ENCODE measurements at places on chromosomes 7 and 10.

GRCh38 chr10:100346765-100347567, at the start of gene SCD:
TSS of gene SCD (plus strand) at chr10:100347233. CDS start at chr10:100347505, 272 bp downstream.
- DNase-seq: peak; percentile 91

DNA sequence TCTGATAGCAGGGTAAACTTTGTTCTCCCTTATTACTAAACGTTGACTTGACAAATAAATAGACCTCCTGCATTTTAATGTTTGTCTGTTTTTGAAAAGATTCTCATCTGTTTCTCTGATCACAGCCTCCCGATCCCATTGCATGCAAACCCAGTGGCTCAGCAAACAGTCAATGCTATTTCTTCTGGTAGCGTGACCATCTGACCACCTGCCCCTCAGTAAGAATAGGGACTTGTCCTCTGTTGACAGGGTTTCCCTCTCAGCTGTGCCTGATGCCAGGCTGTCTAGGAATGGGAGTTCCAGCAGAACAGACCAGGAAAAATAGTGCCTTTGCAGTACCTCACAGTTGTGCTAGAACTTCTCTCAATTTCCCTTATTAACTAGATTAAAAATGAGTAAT, 40.7 kb upstream of the EBLN1 start:
- DNase-seq: no peak

DNA sequence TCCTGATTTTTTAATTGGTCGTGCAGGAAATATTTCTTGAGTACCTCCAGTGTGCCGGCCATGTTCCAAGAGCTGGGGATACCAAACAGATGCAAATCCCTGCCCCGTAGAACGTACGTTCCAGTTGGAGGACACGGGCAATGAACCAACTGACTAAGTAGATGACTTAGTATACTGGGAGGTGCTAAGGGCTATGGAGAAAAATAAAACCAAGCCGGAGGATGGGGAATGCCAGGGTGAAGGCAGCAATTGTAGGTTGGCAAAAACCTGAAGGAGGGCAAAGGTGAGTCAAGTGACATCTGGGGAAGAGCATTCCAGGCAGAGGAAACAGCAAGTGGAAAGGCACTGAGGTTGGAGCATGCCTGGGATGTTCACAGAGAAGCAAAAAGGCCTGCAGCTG, 6.8 kb upstream of the VSIR start:
- DNase-seq: no peak

- no peak for DNase-seq
Measured at GRCh38 chr7:919924-920341, 34.5 kb downstream of the ADAP1 start.

- DNase-seq: peak; percentile 89
Measured at GRCh38 chr10:119542357-119542987, at the start of gene RGS10. TSS of gene RGS10 (minus strand) at chr10:119542719. CDS start at chr10:119542638, 81 bp downstream.

GRCh38 chr7:78127009-78127408, 328.4 kb downstream of the PHTF2 start:
- no peak for DNase-seq

DNA sequence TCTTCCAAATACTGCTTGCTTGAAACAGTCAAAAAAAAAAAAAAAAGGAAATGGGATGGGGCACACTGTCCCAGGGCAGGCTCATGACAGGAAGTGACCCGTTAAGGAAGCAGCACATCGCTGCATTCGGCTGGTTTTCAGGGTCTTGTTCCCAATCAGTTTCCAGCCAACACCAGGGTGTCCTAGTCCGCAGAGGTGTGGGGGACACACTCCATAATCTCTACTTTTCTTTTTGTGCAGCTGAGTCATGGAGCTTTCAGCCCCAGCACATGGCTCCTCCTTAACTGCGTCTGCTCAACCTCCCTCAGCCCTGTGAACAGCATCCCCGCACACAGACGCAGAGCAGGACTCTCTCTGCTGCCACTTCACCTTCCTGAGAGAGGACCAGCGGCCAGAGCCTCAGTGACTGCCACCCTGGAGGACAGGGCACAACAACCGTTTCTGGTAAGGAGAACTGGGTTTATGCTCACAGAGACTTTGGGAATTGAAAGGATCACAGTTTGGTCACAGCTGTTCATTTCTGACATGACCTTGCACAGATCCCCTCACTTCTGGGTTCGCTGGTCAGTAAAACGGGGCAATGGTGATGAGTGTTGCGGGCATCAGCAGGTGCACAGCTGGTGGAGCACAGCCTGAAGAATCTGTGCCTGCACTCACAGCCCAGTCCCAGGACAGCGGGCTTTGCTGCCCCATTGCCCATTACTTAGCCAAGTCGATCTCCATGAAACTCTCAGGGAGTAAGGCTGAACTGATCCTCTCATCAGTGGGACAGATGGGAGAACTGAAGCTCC, at the start of gene GIMAP5:
Gene GIMAP5 (plus strand): TSS at position 154 of the 791 bp plus-strand sequence. CDS start 3,467 bp downstream, outside the sequence.
- no peak for DNase-seq

DNA sequence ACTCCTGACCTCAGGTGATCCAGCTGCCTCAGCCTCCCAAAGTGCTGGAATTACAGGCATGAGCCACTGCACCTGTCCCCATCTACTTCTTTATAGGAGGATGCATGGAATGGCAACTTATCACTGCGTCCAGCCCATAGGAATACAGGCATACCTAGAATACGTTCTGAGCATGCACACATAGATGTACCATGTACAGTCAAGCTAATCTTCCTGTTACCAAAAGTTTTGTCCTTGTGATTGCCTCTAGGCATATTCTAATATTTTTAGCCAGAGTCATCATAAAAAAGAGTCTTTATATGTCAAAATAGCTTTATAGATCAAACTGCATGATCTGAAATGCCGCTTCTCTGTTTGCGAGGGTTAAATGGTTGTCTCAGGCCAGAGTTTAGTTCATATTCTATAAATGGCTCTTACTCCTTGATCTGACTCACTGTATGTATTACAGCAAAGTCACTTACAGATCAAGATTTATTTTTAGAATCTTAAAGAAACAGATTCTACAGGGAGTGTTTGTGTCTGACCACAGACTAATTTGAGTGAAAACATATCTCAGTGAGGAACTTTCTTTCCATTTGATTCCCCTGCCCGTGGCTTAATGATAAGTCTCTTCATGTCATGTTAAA, 210.9 kb downstream of the CREB5 start:
- DNase-seq: no peak

DNA sequence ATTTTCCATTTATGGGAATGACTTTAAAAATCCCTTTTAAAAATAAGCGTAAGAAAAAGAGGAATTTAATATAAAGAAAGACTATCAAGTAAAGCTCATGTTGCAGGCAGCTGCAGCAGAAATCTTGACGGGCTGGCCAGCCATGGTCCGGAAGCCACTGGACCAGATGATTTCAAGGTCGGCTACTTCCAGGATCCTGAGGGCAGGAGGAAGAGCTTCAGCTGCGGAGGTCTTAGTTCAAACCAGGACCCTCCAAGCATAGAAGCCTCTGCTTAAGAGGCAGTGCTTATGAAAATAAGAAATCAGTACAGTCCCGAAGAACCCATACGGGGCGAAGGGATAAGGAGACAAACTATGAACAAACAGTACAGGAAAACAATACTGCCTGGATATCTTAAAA, 220.2 kb upstream of the CELF2 start:
- no peak for DNase-seq

DNA sequence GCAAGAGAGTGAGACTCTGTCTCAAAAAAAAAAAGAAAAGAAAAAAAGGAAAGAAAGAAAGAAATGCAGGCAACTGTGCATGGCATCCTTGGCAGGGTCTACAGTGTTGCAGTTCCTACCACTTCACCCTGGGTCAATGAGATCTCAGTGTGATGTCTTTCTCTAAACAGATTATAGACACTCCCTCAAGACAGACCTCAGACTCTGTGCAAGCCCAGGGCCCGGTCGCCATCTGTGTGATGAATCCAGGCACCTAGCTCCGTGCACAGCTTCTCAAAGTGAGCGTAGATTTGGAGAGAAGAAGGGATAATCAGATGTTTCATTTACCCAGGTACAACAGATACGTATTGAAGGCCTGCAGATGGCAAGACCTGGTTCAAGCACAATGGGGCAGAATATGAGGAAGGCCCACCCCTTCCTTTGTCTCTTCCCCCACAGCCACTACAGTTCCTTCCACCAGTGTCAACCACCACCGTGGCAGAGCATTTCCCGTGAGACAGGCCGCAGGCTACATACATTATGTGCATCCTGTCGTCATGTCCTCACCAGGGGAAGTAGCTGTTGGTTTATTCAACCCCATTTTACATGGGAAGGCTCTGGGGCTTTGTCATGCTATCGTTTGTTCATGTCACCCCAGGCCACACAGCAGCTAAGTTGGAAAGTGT, 471.7 kb upstream of the GALNT17 start:
- DNase-seq: no peak

GRCh38 chr7:138625849-138626230, 75.3 kb downstream of the SVOPL start:
- no peak for DNase-seq

GRCh38 chr7:1355568-1356340, 103.5 kb downstream of the MICALL2 start:
- no peak for DNase-seq

GRCh38 chr10:115979576-115979975, 293.4 kb downstream of the GFRA1 start:
- DNase-seq: no peak

DNA sequence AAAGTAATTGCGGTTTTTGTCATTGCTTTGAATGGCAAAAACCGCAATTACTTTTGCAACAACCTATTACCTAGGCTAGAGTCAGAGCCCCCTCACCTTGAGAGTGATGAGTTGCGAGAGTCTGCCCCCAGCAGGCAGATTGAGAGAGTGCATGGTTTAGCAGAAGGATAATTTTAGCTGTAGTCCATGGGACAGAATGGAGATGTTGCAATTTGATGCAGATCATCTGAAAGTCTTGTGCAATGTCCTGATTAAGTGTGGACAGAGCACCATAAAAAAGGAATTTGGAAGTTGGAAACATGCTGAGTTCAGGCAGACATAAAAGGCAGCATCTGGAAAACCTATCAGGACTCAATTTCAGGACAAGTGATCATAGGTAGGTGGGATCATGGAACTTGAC, 48.7 kb downstream of the GPR141 start:
- DNase-seq: peak; percentile 5

DNA sequence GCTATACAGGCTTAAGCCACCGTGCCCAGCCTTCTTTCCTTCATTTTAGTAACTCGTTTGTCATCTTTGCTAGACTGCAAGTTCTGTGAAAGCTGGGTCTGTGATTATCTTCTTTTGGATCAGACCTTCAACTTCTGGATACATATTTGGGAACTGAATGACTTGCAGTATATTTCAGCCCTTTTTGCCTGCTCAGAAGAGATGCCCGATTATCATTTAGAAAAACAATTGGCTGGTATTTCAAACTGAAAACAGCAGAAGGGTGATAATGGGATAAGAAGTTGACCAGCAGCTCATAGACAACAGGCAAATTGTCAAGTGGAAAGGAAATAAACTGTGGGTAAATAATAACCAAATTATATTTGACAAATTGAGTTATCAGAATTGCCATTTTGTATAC, 14.6 kb downstream of the RSBN1L start:
- no peak for DNase-seq

DNA sequence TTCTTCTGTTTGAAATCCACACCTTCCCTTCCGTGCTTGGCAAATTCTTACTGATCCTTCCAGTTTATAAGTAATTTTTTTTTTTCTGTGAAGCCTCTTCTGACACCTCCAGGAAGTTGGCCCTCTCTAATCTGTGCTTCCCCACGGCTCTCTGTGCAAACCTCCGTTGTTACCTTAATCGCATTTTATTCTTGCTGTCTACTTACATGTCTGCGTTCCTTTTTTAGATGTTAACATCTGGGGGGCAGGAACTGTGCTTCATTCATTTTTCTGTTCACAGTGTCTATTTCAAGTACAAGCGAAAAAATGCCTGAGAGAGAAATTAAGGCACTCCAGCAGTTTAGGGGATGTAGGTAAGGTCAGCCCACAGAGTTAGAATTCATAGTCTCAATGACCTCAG, 8.4 kb upstream of the CAMK1D start:
- no peak for DNase-seq

DNA sequence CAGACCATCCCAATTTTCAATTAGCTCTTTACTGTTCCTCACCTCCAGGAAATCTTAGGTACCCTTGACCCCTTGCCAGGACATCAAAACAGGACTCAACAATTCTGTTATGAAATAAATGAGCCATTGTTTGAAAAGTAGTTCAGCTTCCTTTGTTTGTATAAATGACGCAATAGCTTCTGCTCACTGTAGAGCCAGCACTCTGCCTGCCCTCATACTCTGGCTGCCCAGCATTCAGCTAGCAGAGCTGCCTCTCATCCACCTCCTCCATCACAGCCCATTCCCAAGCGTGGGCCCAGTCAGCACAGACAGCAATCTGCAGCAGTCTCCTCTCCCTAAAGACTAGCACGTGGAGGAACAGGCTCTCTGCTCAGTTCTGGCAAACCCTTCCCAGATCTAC, 478.6 kb downstream of the GRID1 start:
- no peak for DNase-seq

DNA sequence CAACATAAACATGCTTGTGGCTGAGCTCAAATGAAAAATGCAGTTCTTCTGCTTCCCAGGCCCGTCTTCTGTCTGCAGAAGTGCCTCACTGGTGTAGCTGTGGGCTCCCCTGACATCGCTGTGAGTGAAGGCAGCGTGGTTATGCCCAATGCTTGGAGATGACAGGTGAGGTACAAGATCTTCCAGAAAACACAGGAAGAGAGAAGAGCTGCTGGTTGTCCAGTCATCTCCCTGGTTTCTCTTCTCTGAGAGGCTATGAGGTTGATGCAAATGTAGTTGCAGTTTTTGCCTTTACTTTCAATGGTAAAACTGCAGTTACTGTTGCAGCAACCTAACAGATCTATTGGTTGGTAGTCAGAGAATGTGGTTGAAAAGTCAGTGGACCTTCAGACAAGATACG, 223.6 kb downstream of the GATA3 start:
- peak; percentile 32 for DNase-seq

GRCh38 chr10:74262856-74263255, 111.8 kb downstream of the ADK start:
- no peak for DNase-seq

DNA sequence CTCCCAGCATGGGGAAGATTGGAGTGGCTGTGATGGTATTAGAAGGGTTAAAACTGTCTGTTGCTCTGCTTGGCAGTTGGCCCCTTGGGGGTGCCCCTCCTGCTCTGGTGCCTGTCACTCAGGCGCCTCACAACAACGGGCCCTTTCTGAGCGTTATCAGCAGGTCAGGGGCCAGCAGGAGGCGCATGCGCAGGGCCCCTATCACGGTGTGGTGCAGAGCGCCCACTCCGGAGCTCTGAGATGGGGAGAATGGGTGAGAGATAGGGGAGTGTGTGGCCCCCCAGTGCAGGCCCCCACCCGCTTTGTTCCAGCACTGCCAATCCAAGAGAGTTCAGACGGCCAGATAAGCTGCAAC, 24.8 kb downstream of the GBX1 start:
- no peak for DNase-seq
